CD4-positive, alpha-beta memory T cell (primary cell): ENCODE measurements at places on chromosomes 1 and 21.

DNA sequence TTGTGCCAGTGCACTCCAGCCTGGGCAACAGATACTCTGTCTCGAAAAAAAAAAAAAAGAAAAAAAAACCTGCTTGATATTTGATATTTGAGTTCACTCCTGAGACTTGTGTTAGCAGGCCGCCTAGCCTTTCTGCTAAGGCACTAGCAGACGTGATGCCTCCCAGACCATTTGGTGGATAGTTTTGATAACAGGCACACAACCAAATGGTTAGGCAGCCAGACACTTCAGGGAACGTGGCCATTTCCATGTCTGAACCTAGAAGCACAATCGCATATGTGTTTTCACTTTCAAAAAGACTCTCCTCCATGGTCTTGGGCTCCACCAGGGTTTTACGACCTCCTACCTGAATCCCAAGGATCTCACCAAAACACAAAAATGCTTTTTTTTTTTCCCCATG, 1319.5 kb downstream of the BRINP3 start:
- DNase-seq, result no peak

DNA sequence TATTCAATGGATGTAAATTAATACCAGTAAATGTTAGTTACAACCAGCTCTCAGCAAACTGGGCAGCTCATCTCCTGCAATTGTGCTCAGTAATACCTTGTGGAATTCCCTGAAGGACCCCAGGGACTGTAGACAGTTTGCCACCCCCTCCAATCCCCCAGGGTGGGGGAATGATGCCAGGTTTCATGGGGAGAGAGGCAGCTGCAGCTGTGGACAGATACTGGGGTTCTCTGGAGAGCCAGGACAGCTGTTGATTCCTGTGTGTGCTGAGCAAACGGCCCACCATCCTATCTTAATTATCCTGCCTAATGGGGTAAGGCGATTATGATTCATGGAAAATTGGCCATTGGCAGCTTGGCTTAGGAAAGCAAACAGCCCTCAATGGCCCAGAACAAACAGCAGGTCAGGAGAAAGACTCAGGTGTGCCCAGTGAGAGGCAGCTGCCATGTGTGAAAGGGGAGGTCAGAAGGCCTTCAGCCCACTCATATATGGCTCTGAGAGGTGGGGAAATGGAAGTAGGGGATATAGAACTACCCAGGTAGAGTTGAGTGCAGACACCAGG, 148.9 kb upstream of the CTTNBP2NL start:
- DNase-seq, result no peak

GRCh38 chr1:233665575-233666270, 51.8 kb downstream of the KCNK1 start:
- no peak for DNase-seq

DNA sequence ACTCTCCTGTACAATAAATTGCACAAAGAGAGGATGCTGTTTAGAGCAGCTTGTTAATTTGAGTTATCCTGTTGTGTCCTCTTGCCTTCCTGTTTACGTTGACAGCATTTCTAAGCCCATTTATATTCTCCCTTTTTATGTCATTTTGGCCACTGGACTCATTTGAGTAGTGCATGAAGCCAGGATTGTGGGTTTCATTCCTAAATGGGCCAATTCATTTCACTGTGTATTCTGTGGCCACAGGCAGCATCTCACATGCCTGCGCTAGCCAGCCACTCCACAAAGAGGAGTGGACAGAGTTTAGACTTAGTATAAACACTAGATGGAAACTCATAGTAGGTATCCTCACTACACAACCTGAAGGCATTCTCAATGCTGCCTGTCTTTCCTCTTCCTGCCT, 73.4 kb downstream of the DTL start:
- DNase-seq, result no peak

DNA sequence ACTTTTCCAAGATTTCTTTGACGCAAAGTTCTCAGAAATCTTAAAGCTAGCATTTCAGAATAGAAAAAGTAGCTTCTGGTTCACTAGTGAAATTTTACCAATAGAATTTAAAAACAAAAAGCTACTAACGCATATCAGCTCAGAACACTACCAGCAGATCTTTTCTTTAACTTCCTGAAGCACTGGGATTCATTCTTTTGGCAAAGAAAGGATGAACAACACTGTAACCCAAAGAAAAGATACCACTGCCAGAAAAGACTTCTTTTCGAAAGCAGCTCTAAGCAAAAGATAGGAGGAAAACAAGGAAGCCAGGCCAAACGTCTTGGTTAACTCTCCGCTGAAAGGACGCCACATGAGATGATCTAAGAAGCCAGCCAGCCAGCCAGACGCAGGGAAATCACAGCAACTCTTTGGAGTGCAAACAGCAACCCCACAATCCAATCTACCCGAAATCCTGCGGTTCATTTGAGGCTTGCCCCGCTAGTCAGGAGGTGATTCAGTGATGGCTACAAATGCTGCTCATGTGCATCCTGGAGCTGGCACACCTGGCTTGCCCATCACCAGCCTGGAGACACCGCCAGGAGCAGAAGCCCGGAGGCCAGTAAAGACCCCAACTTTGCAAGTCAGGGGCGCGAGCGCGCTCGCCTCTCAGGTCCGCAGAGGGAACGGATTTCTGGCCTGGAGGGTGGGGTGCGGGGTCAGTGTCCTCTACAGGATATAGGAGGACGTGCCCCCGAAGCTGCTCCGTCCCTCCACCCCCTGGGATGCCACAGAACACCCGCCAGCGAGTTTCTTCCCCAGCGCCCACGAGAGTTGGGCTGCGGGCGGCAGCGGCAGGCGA, 812 bp downstream of the NBPF1 start:
- DNase-seq, result peak; percentile 18

DNA sequence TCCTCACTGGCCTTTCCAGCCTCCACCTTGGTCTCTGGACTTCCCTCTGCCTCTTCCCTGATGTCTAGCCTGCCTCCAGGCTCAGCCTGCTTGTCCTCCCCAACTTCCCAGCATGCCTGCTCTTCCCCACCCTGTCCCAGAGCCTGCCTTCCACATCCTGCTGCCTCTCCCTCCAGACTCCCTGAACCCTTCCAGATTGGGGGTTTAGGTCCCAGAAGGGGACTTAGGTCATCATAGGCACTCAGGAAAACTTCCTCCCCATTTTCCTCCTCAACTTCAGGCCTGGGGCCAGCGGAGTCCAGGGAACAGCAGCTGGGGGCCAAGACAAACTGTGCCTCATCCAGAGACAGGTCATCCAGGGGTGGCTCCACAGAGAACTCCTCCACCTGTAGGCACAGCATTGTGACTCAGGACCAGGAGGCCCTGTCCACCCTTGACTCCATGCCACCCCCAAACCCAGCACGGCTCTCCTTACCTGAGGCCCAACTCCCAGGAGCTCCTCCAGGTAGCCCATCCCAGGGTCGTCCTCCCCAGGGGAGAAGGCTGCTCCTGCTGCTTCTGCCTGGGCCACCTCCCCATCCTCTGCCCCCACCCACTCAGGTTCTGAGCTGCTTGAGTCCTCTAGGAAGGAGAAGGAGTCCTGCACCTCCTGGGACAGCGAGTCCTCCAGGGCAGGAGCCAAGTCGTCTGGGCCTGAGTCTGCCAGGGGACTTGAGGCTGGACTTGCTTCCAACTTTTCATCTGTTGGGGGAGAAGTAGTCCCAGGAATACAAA, 3.4 kb upstream of the USF1 start:
- DNase-seq, result no peak

DNA sequence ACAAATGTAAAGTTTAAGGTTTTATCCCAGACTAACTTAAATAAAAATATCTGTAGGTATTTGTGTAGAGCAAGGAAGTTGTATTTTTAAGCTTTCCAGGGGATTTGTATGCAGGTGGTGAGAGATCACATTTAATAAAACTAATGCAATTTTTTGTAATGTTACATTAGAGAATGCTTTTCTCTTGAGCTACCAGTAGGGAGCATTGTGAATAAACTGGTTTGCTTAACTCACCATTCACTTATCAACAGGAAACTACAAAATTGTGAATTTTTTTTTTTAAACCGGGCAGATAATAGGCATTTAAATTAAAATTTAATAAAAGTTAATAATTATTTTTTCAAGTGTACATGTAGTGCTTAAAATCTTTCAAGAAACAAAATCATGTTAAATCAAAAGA, 78.6 kb downstream of the IVNS1ABP start:
- no peak for DNase-seq

DNA sequence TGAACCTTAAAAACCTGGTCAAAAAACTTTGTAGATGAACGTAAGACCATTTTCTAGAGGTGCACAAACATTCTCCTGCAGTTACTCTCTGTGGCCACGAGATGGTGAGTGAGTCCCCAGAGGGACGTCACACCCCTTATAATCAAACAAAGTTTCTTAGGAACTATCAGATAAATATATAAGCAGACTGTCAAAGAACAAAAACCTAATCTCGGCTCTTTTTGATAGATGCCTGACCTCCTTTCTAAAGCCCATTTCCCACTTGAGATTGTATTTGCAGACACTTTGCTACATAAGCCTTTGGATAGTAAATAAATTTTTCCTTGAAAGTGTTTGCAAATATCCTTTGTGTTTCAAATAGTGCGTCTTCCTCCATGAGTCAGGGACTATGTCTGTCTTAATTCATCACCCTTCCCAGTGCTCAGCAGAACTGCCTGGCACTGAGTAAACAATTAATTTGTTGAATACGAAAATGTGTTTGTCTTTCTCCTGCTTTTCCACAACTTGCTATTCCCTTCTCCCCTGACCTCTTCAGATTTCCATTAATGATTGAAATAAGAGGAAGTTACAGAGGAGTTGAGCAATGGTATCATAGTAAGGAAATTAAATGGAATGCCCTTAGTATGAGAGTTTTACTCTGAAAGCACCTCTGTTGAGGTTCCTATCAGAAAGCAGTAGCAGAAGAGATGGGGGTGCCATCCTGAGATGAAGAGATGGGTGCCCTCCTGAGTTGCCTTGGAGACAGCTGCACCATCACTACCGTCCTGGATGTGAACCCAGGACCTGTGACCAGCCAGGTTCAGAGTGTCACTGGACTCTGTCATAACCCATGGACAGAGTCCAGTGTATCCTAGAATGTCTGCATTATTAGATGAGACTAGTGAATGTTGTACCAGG, 57.8 kb upstream of the RAVER2 start:
- peak; percentile 47 for DNase-seq

DNA sequence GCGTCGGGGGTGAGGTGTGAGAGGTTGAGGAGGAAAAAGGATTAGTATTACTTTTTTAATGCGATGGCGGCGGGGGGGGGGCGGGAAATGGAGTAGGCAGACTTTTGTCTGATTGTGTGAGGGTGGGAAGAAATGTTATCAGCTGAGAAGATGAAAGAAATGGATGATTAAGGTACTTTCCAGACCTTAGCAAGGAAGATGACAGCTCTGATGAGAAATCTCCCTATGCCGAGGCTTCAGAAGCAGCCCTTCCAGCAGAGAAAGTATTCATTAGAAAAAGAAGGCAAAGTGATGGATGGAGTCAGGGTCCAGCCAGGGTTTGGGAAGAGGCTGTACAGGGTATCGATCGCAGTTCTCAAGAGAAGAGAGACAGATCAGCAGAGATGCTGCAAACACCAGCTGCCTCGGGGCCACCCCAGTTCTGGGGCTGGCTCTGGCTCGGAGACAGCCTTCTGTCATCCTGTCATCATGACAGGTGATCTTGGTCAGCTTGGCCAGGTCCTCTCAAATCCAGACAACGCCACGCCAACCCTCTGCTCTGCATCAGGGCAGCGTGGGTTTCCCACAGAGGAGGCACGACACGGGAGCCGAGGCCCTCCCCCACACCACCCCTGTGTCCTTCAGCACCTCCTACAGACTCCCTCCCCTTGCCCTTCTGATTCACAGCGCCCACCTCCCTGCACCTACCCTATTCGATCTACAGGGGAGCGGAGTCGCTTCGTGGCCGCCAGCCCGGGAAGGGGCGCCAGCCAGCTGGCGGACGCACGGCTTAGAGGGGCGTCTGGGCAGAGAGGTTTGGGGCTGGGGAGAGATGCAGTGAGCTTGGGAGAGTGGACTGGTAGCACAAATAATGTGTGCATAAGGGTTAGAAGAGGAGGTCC, 674 bp upstream of the ATXN7L2 start:
- peak; percentile 35 for DNase-seq

GRCh38 chr1:224014330-224014649, 99.6 kb upstream of the FBXO28 start:
- no peak for DNase-seq

DNA sequence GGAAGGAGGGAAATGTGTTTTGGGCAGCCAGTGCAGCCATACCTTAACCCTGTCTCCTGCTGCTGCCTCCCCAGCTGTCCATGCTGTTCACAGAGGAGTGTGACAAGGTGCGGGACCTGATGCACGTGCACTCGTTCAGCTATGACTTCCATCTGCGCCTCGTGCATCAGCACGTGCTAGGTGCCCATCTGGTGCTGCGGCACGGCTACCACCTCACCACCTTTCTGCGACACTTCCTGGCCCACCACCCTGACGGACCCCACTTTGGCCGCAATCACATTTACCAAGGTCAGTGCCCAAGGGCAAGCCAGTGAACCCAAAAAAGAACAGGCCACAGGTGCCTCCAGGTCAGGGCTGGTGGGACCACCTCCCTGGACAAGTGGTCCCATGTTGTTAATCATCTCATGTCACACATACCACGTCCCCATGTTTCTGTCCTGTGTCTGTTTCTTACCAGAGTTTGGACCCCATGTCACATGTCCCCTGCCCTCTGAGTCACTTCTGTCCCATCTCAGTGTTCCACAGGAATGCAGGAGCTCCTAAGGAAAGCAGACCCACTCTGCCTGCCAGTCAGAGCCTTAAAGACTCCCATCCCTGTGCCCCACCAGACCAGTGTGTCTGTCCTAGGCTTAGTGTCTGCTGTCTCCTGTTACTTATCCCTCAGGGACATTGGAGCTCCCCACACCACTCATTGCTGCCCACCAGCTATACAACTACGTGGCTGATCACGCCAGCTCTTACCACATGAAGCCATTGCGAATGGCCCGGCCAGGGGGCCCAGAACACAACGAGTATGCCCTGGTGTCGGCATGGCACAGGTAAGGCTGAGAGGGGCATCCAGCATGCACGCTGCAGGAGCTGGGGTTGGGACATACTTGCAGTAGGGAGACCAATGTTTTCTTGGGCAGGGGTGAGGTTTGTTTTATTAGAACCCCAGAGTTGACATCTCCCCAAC, 6.6 kb downstream of the HYI start:
- no peak for DNase-seq

DNA sequence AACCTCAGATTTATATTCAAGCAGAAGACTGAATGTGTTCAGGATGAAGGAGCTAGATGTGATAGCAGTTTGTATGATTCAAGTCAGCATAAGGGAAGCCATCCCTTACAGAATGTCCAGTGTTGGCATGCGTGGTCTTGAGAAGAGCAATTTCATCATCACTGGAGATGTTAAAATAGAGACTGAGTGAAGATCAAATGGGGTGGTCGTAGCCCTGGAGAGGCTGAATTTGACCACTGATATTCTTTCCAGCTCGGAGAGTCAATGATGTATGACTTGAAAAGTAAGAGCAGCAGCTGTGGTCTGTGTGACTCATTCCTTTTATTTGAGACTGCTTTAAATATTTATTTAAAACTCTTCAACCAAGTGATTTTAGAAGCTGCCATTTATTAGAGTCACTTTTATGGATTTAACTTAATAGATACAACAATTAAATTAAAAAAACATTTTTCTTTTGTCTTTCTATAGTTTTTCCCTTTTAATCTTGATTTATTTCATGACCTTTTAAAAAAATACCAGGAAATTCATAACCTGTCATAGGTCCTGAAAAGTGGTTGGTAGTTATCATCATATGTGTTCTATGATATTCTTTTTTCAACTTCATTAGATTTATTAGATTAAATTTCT, 15.5 kb downstream of the FMN2 start:
- no peak for DNase-seq

- no peak for DNase-seq
Observed at GRCh38 chr21:30769724-30770431, 14.7 kb upstream of the KRTAP21-1 start.
